ENCODE measurements at places on chromosomes 2 and 18.

DNA sequence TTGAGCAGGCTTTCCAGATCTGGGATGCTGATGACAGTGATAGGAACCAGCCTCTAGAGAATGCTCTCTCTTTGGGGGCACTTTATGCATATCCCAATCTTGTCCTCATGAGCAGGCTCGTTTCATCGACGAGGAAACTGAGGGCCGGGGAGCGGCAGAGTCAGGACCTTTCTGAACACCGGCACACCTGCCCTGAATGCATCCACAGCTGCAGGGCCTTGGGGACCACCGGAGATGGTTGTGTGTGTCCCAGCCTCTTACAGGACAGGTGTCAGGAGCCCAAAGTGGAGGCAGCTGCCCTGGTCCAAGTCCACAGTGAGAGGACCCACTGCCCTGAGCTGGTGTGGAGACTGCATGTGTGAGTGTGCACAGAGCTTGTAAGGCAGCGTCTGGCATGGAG lies 47.6 kb upstream of the FAHD2A start:
- DNase-seq: no peak

DNA sequence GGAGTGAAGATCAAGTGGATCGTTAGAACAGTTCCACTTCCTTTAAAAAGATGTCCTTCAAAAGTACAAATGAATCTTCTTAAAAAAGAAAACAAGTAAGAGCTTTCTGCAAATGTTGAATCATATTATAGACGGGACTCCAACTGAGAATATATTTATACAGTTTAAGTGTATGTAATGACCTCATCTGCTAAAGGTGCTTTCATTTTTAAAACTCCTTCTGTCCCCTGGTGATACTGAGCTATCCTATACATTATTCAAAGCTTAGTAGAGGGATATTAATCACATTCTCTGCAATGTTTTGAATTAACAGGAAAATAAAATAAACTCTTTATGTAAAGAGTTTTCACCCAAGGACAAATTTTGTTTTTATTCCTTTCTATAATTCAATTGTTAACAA lies 420.7 kb upstream of the SLC8A1 start:
- DNase-seq: no peak

DNA sequence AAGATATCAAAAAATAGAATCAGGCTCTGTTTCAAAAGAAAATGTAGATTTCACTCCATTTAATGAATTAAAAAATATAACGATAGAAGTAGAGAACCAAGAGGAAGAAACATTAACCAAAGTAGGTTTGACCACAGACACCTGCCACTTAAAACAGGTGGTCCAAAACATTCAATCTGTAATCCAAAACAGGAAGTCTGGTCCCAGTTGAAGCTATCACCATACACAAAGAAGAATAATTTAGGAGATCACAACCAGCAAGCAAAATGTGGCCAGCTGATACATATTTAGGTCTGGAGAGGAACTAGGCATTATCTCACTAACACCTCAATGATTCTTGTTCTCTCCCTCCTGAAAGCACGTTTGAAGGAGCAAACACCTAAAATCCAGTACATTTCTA lies 73.1 kb downstream of the FTCDNL1 start:
- DNase-seq: no peak

- DNase-seq: no peak
These were observed 46.9 kb downstream of the ODC1 start for GRCh38 chr2:10400978-10401951.

- DNase-seq: no peak
These were observed 678.4 kb downstream of the ERBB4 start for GRCh38 chr2:211860224-211860623.

- DNase-seq: no peak
These were observed 26.9 kb downstream of the MYO1B start for GRCh38 chr2:191272064-191272463.

DNA sequence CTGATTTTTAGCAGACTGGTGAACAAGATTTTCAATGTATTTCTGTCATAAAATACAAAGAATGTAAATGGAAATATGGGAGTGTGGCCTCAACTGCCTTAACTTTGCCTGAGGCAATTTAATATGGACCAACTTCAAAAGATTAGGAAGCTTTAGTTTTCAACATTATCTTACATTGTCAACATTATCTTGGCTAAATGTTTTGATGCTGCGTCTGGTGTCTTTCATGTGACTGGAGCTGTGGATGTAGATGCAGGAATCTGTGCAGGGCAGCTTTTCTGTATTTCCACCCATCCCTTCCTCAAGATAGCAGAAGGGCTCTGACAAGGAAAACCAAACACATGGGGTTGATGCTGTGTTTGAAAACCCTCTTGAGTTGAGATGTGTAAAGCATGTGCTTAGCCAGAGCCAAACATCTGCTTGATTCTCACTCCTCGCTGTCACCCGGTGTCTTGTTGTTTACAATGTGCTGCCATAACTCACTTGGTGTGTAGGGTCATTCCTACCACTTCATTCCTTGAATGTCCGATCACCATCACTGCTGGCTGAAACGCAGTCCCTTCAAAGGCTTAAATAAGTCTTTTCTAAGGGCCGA lies 33.0 kb downstream of the COPS8 start:
- DNase-seq: no peak

GRCh38 chr18:76547296-76547695 lies 52.3 kb upstream of the ZNF516 start:
- DNase-seq: no peak

DNA sequence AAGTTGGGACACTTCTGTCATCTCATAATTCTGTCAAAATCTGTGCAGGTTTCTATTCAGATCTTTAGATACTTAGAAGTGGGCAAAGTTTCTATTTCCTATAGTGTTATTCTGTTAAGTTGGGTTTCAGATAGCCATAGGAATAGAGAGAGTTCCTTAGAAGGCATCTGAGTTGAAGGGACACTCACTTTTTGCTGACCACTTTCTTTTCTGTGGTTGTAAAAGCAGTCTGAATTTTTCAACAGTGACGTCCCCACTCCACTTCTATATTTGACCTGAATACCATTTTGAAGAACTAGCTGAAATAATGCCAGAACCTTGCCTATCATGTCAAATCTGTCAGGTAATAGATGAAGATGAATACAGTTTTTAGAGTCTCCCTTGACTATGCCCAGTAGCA lies 267.3 kb downstream of the SPAG16 start:
- DNase-seq: no peak

GRCh38 chr2:176461809-176462670 lies 192.8 kb downstream of the MTX2 start:
- DNase-seq: no peak

DNA sequence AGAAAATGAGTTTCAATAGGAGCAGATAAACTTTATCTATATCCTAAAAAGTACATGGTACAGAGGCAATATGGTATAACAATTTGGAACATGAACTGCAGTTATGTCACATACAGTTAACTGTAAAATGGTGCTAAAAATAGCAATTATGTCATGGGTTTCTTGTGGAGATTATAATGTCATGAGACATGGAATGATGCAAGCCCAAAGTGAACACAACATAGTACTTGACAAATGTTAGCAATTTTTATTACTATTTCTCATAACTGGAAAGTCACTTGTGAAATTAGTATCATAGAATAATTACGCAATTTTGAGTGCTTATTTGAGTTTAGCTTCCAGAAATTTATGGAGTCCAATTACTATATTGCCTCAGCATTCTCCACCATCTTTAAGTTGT lies 1263.4 kb downstream of the DSC3 start:
- no peak for DNase-seq

- no peak for DNase-seq
These were observed 5.0 kb downstream of the CFAP221 start for GRCh38 chr2:119549241-119549640.

- DNase-seq: no peak
These were observed 706.9 kb upstream of the ID2 start for GRCh38 chr2:7974936-7975335.

DNA sequence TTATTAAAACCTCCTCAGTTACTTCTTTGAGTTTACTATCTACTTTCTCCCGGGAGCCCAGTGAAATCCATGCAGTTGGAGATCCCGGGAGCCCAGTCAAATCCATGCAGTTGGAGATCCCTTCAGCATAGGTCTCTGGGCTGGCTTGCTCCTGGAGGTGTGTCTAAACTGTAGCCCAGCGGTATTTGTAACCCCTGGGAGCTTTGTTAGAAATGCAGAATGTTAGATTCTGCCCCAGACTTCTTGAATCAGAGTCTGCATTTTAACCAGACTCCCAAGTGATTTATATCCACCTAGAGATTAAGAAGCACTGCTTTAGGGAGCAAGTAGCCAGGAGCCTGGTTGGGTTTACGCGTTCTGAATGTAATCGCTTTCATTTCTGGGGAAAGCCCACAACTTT lies 54.5 kb downstream of the ARHGAP28 start:
- no peak for DNase-seq

GRCh38 chr2:42653908-42654445 lies 85.5 kb downstream of the MTA3 start:
- DNase-seq: no peak

GRCh38 chr2:233197022-233197421 lies 54.5 kb upstream of the ATG16L1 start:
- no peak for DNase-seq

DNA sequence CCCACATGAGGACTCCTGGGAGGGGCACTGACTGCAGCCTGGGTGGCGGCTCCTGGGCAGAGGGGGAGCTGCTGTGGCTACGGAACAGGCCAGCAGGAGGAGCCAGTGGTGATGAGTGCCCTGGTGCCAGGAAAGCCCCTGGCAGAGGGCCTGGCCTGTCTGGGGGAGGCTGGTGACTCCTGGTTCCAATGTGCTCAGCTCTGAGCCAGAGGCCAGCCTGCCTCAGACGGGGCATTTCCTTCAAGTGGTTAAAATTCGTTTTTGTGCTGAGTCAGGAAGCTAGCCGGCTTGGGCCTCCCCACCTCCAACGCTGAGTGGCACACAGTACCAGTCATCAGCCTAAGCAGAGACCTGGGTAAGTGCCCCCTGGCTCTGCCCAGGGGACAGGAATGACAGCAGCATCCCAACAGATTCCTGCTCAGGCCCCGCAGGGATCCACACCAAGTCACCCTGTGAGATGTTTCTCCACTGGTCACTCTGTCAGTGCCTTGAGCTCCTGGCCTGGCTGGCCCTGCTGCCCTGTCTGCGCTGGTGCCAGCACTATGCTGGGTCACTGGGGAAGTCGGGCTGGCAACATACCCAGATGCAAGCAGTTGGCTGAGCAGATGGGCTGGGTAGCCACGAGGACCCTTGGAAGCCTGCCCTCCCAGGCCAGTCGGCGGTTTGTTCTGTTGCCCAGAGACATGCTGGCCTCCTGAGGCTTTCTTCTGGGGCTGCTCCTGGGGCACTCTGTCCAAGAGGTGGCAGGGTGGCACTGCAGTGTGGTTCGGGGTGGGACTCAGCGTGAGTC lies 7.1 kb upstream of the KLF11 start:
- DNase-seq: no peak

- no peak for DNase-seq
These were observed 55.9 kb upstream of the CTLA4 start for GRCh38 chr2:203811491-203812221.

DNA sequence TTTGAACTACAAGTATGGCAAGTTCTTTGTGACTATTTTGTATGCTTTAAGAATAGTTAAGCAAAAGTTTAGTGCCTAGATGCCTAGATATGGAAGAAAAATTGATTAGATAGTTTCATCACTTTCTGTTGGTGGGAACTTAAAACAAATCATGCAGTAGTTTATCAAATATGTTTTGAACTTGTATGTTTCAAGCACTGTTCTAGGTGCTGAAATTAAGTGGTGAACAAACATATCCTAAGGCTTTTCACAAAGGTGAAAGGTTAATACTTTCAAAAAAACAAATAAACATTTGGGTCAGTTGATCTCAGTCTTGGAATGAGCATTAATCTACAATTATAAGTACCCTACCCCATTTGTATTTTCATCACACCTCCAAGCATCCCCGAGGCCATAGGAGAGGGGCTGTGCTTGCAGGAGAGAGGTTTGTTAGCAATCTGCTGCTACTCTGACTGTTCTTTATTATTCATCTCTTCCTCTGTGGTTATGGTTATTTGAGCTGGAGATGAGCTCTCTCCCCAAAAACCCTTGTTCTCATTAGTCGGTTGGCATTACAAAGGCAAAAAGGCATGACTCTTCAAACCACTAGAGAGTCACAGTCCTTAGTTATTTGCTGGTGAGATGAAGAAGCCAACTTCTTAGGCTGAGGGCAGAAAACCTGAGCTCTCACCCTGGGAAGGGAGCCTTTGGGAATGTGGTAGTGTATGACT lies 103.9 kb upstream of the FHL2 start:
- no peak for DNase-seq

DNA sequence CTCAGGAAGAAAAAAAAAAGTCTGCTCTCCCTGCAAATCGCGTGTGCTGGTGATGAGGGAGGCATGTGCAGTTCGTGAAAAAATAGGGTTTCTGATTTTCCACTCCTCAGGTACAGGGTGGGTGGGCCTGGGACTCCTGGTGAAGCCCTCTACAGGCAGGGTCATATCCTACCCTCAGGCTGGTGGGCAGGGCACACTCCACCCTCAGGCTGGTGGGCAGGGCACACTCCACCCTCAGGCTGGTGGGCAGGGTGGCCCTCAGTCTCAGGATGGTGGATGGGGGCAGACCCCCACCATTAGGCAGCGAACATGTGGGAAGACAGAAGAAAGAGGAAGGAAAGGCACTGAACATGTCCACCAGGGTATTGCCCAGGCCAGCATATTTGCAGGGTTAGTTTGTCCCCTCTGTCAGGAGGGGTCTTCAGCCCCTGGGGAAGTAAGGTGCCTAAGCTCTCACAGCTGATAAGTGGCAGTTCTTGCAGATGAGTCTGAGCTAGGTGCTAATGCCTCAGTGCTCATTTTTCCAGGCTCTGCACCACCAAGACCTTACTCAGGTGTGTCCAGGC lies 95.2 kb upstream of the RAB6C start:
- DNase-seq: no peak

GRCh38 chr2:73260338-73260984 lies 23.8 kb downstream of the FBXO41 start:
- DNase-seq: no peak

DNA sequence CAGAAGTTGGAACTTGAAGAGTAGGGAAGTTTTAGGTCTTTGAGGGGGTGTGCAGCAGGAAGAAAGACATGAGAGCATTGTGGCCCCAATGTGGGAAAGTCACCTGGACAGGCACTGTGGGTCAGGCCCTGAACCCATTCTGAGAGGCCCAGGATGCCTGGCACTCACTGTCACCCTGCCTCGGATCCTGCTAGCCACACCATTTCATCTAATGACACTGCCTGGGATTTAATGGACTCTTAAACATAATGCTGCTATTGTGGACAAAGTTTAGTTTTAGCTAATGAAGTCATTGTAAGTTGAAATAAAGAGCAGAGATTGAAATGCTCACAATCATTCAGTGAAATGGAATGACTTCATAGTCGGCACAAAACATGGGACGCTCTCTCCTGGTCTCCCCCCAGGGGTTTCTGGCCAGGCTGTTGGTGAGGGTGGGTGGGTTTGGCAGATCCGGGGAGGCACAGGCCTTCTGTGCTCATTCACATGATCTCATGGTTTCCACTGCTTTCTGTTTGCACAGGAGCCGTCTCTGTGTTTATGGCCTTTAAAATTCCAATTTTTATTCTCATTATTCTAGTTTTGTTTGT lies 141.8 kb upstream of the KLHL29 start:
- no peak for DNase-seq

- no peak for DNase-seq
These were observed 21.9 kb upstream of the MTERF4 start for GRCh38 chr2:241123816-241124536.
